ENCODE measurements at places on chromosomes 5 and 9. TPM values are rescaled to one million over a fixed set of nuclear protein-coding genes. Genes with fewer than 3 reads are reported as not detected.

GRCh38 chr5:149072376-149072775, 9.5 kb upstream of the SH3TC2 start:
- H3K4me3 ChIP-seq = no peak overlapping the region
- H3K4me1 ChIP-seq = no peaks in the 10 kb centered on the region
- H3K27ac ChIP-seq = no peak overlapping the region
- H3K36me3 ChIP-seq = no peaks in the 10 kb centered on the region

DNA sequence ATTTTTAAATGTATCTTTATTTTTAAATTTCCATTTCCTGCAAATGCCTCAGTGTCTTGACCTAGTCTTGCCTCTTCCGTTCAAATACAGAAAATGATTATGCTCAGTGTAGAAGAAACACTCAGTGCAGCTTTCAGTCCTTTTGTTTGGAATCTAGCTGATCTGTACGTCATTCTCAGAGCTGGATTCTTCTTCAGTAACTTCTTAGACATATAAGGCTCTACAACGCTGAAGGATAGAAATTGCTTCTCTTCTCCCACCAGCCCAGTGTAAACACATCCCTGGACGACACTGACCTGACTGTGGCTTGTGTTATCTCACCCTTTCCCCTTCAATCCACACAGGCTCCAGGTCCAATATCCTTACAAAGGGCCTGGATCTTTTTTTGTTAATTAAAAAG, 3.2 kb upstream of the ALDH1B1 start:
- peaks cover 15% of the 10 kb centered on the region for H3K4me1 ChIP-seq
- no peak for DNase-seq
- H3K4me3 ChIP-seq = no peak overlapping the region
- no peaks in the 10 kb centered on the region for H3K27me3 ChIP-seq

GRCh38 chr9:28781481-28781880, 1208.2 kb upstream of the C9orf72 start:
- no peak overlapping the region for H3K27ac ChIP-seq
- no peaks in the 10 kb centered on the region for H3K36me3 ChIP-seq
- H3K4me1 ChIP-seq = no peaks in the 10 kb centered on the region
- no peaks in the 10 kb centered on the region for H3K27me3 ChIP-seq
- no peak for DNase-seq

GRCh38 chr5:146474065-146474464, 26.9 kb downstream of the TCERG1 start:
- no peak overlapping the region for H3K4me3 ChIP-seq
- H3K27ac ChIP-seq = no peak overlapping the region
- DNase-seq = peak; percentile 19
- peaks cover 15% of the 10 kb centered on the region for H3K4me1 ChIP-seq
- no peaks in the 10 kb centered on the region for H3K27me3 ChIP-seq
- H3K36me3 ChIP-seq = peaks cover 58% of the 10 kb centered on the region

- DNase-seq = no peak
- no peaks in the 10 kb centered on the region for H3K36me3 ChIP-seq
- no peaks in the 10 kb centered on the region for H3K4me1 ChIP-seq
- H3K27ac ChIP-seq = no peak overlapping the region
Observed at GRCh38 chr9:120187758-120188157, 392.2 kb downstream of the CDK5RAP2 start.

DNA sequence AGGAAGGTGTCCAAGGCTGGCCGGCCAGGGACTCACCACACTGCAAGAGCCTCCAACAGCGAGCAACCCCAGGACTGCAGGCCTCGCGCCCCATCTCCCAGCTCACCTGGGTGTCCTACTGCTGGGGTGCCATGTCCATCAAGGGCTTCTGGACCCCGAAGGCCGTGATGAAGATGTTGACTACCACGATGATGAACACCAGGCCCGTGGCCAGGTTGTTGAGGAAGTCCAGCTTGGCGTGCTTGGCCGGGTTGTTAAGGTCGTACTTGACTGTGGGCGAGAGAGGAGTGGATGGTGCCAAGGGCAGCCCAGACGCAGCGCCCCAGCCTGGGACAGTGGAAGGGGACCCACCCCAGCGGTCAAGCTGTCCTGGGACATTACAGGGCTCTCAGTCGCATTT, 9.3 kb downstream of the NINJ1 start:
- no peak overlapping the region for H3K27ac ChIP-seq
- peaks cover 59% of the 10 kb centered on the region for H3K36me3 ChIP-seq
- peaks cover 69% of the 10 kb centered on the region for H3K4me1 ChIP-seq
- no peaks in the 10 kb centered on the region for H3K27me3 ChIP-seq

DNA sequence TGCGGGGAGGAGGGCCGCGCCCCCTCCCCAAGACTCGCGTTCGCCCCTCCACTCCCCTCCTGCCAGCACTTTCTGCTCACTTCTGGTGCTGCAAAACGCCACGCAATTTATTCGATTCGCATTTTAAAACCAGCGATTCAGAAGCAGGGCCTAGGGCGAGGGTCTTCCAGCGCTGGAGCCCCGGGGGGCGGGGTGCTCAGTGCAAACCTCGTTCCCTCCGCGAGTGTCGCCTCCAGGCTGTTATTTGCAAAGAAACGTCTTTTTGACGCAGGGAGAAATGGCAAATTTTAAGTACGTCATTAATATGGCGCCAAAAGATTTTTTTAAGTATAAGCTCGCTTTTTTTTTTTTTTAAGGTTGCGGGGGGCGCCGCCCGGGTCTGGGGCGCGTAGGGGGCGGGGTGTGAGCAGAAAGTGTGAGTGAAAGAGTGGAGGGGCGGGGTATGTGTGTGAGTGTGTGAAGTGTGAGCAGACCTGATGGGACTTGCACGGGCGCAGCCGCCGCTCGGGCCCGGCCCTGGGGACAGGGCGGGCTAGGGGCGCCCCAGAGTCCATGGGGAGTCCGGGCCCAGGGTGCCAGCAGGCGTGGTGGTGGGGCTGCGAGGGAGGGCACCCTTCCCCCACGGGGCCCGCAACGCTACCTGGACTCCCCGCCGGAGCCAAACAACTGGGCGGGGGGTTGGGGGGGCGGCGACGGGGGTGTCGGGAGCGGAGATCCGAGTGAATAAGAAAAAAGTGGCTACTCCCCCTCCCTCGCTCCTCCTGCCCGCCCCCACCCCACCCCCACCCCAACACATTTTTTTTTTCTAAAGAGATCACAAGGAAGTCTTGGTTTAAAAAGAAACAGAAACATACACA, at the start of gene JADE2:
Gene JADE2, plus strand, starts transcription at position 845 of the 857 bp plus-strand sequence. CDS start 10,188 bp downstream, outside the sequence.
- no peaks in the 10 kb centered on the region for H3K36me3 ChIP-seq
- H3K27me3 ChIP-seq = no peaks in the 10 kb centered on the region
- peak within 1 kb of the TSS; percentile 87 for H3K27ac ChIP-seq

GRCh38 chr9:133125941-133126696, 5.1 kb upstream of the RALGDS start:
- peak; percentile 59 for DNase-seq
- peak overlapping the region; percentile 42 for H3K27ac ChIP-seq
- peaks cover 55% of the 10 kb centered on the region for H3K4me1 ChIP-seq
- no peaks in the 10 kb centered on the region for H3K36me3 ChIP-seq
- peak overlapping the region; percentile 19 for H3K4me3 ChIP-seq

GRCh38 chr9:86242071-86242470, 17.4 kb downstream of the C9orf153 start:
- H3K4me1 ChIP-seq = no peaks in the 10 kb centered on the region
- H3K27ac ChIP-seq = no peak overlapping the region
- H3K36me3 ChIP-seq = no peaks in the 10 kb centered on the region
- no peak for DNase-seq
- no peak overlapping the region for H3K4me3 ChIP-seq

GRCh38 chr9:98444601-98445000, 189.2 kb upstream of the TBC1D2 start:
- no peaks in the 10 kb centered on the region for H3K36me3 ChIP-seq
- H3K4me1 ChIP-seq = no peaks in the 10 kb centered on the region
- H3K4me3 ChIP-seq = no peak overlapping the region
- H3K27me3 ChIP-seq = no peaks in the 10 kb centered on the region

DNA sequence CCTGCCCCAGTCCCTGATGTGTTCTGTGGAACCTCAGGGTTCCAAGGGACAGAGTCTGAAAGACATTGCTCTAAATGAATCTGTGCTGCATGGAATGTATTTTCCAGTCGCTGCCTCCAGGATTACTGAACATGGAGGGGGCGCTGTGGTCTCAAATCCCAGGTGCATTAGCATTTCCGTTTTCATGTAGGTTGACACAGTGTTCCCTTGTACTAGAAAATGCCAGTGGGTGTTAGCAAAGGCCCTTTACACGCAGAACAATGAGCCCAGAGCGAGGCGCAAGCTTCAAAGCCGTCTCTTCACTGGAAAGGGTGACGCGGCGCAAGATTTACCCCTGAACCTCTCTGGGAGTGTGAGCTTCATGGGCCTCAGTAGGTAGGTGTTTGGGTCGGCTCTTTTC, 308.3 kb downstream of the SLIT3 start:
- no peak overlapping the region for H3K4me3 ChIP-seq
- H3K36me3 ChIP-seq = no peaks in the 10 kb centered on the region
- H3K4me1 ChIP-seq = no peaks in the 10 kb centered on the region

- H3K27me3 ChIP-seq = no peaks in the 10 kb centered on the region
- H3K4me3 ChIP-seq = no peak overlapping the region
- H3K27ac ChIP-seq = no peak overlapping the region
- no peaks in the 10 kb centered on the region for H3K4me1 ChIP-seq
- DNase-seq = no peak
- no peaks in the 10 kb centered on the region for H3K36me3 ChIP-seq
Observed at GRCh38 chr5:72244862-72245371, 75.1 kb downstream of the MRPS27 start.

- H3K27me3 ChIP-seq = no peaks in the 10 kb centered on the region
- no peak overlapping the region for H3K4me3 ChIP-seq
- no peaks in the 10 kb centered on the region for H3K36me3 ChIP-seq
- DNase-seq = no peak
- H3K27ac ChIP-seq = no peak overlapping the region
Observed at GRCh38 chr5:68219161-68219816, 3.7 kb downstream of the PIK3R1 start.

DNA sequence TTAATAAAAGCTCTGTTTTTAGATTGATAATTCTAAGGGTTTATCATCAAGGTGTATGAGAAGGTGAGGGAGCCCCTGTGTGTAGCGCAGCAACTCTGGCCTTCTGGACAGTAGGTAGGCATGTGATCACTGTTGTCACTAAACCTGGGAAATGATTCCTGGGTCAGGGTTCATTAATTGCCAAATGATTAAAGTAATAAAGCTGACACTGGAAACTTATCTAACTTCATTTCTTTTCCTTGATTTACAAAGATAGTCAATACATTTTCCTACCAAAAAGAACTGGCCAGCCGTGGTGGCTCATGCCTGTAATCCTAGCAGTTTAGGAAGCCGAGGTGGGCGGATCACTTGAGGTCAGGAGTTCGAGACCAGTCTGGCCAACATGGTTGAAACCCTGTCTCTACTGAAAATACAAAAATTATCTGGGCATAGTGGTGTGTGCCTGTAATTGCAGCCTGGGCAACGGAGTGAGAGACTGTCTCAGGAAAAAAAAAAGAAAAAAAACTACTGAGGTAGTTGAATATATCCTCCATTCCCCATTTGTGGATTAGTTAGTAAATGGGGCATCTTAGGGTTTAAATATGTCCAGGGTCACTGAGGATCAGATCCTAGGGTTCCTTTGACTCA, 2.4 kb downstream of the EHMT1 start:
- H3K36me3 ChIP-seq = peaks cover 13% of the 10 kb centered on the region
- H3K27me3 ChIP-seq = no peaks in the 10 kb centered on the region
- no peak for DNase-seq
- H3K4me1 ChIP-seq = peaks cover 46% of the 10 kb centered on the region
- no peak overlapping the region for H3K4me3 ChIP-seq

DNA sequence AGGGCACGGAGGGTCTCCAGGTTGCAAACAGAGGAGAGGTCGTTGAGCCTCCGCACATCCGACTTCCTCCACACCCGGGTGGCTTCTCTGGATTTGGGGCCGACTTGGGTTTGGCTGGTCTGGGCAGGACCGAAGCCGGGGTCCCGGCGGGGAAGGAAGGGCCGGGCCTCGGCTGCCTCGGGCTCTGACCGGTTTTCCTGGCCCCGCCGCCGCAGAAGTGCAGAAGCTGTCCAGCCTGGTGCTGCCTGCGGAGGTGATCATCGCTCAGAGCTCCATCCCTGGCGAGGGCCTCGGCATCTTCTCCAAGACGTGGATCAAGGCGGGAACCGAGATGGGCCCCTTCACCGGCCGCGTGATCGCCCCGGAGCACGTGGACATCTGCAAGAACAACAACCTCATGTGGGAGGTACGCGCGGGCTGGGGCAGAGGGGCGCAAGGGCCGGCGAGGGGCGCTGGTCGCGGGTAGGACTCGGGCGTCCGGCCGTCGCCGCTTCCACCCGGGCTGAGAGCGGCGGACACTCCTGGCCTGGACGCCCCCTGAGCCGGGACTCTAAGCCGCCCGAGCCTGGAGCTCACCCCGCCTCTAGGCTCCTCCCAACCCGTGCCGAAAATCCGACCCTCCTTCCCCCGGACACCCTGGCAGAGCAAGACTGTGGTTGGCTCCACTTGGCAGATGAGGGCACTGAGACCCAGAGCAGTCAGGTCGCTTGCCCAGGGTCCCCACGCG, 2.2 kb downstream of the PRDM12 start:
- no peak overlapping the region for H3K4me3 ChIP-seq
- no peak for DNase-seq

- no peak overlapping the region for H3K27ac ChIP-seq
- H3K36me3 ChIP-seq = no peaks in the 10 kb centered on the region
- H3K27me3 ChIP-seq = no peaks in the 10 kb centered on the region
- peak; percentile 76 for DNase-seq
- H3K4me3 ChIP-seq = peak overlapping the region; percentile 41
Observed at GRCh38 chr9:123834889-123835562, 94.9 kb downstream of the DENND1A start.

DNA sequence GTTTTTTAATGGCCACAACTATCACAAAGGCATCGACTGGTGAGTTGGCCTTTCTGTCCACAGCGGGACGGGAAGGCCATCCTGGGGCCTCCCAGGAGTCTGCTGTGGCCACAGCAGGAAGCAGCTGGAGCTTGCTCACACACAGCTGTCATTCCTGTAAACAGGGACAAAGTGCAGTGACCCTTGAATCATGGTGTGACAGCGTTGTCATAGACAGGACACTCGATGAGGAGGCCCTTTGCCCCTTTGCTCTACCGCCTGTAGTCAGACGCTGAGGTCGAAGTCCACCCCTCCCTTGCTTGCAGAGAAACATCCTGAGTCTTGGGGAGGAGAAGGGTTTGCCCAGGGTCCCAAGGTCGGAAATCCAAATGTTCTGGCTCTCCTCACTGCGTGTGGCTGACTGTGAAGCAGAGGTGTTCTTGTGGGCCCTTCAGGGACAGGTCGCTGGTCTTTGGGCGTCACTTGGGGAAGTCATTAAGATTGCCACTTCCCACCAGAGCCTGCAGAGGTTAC, 35.1 kb downstream of the NDST1 start:
- H3K27ac ChIP-seq = no peak overlapping the region
- H3K4me1 ChIP-seq = no peaks in the 10 kb centered on the region
- no peak overlapping the region for H3K4me3 ChIP-seq
- no peaks in the 10 kb centered on the region for H3K27me3 ChIP-seq
- H3K36me3 ChIP-seq = peaks cover 91% of the 10 kb centered on the region
- DNase-seq = no peak

Gene HNRNPA0
- 10.8 TPM for polyA plus RNA-seq

Gene DDX31
- 1.1 TPM for polyA plus RNA-seq

Gene MCC
- not detected for polyA plus RNA-seq

Gene PAEP
- polyA plus RNA-seq = not detected

Gene NKD2
- not detected for polyA plus RNA-seq

Gene PCDHB3
- not detected for polyA plus RNA-seq

Gene TICAM2
- polyA plus RNA-seq = 25.1 TPM

Gene C9orf43
- not detected for polyA plus RNA-seq
